ENCODE measurements at places on chromosomes 5 and 9.

GRCh38 chr9:92715488-92716231, 45.7 kb upstream of the IPPK start:
- no peak for DNase-seq

DNA sequence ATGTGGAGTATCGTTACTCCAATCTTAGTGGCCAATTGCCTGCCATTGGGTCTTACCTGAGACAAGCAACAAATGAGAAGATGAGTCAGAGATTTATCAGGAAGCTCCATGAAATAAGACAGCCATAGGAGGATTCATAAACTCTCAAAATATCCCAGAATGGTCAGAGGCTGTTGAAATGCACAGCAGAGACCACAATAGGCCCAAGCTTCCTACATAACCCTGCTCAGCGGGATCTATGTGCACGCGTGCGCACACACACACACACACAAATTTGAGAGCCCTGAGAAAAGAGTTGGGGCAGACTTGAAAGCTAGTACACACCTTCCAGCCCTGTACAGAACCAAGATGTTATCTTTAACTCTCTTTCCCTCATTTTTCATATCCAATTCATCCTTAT, 9.8 kb downstream of the UIMC1 start:
- DNase-seq: no peak

DNA sequence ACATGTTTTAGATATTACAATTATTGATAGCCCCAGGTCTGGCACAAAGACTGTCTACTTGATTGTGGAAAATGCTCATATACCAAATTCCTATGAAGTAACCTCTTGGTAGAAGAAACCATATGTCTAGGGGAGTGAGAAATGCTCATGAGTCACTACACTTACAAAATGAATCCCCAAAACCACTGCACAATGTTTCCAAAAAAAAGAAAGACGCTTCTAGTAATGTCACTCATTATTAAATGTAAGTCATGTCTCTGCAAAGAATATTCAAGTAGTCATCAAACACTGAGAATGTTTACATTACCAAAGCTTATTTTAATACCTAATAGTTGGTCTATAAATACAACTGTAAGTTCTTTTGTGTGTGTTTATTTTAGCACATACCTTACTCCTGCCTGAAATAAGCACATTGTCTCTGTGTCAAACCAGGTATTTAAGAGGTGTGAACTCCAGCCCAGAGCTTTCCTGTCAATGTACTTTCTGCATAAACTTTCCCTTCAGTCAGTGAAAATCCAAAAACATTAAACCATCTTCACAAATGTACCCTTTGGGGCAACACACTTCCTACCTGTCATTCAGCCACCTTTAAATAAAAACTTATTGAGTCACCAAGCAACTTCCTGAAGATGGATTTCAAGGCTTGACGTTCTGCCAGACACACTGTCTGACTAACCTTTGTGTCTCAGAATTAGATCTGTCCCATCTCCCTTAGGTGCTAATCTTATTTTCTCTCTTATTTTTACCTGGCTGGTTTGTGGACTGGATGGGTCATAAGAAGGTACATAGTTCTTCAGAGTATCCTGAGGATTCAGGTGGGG, 194.0 kb downstream of the NFIB start:
- DNase-seq: no peak

- no peak for DNase-seq
Measured at GRCh38 chr5:56259002-56259511, 25.9 kb upstream of the ANKRD55 start.

DNA sequence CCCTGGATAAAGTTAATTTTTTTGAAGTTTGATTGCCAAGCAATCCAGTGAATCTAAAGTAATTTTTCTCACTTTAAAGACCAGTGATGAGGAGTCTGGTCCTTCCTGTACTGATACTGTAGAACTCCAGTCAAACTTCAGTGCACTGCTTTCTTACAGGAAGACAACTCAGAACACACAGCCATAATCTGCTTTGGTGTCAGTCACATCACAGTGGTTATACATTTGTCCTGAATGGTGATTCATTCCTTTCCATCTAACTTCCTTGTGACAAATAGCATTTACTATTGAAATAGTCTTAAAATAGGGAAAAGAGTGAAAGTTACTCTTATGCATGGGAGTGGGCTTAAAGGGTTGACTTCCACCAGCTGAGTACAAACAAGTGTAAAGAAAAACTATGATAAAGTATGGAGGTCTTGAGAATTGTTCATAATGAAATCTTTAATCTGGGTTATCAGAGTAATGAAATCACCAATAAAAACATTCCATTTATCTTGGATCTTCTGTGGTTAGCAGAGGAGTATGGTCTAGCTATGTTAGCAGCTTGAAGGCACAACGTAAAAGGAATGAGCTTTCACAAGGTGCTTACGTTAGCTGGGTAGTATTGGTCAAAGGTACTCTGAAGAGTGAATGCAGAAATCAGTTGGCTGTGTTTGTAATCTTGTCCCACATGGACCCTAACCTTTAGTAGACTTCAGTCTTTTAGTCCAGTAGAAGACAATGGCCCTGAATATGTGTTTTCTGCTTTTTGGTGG, 41.5 kb downstream of the DCP2 start:
- no peak for DNase-seq

DNA sequence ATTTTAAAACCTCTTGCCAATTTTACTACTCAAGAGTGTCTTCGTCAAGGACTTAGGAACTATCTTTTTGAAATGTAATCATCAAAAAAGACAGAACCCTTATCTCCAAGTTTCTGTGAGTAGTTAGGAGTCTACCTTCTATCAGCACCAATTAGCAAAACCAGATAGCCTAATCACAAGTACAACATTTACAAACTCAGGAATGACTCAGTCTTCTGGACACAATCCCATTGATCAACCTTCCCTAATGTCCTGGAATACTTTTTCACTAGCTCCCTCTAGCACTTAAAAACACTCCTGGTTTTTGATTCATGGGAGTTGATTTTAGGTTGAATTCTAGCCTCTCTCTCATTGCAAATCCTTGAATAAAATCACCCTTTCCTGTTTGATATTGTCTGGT, 680.7 kb downstream of the PRR16 start:
- DNase-seq: no peak

GRCh38 chr5:95532415-95532814, 22.4 kb downstream of the SKIC3 start:
- DNase-seq: no peak

DNA sequence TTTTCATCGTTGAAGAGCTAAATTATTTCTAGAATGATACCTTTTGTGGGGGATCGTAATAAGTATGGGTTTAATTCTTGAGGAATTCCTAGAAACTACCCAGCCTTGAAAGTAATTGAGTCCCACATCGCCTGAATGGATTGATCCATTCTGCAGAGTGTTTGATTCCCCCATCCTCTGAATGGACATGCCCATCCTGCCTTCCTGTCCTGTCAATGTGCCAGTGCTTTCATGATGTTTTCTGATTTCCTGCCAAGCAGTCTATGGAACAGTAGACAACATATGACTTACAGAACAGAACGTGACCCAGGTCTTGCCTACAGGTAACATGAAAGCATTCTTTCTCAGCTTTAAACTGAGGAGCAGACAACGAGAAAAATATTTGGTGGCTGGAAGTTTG, 319.2 kb downstream of the DRD1 start:
- no peak for DNase-seq

DNA sequence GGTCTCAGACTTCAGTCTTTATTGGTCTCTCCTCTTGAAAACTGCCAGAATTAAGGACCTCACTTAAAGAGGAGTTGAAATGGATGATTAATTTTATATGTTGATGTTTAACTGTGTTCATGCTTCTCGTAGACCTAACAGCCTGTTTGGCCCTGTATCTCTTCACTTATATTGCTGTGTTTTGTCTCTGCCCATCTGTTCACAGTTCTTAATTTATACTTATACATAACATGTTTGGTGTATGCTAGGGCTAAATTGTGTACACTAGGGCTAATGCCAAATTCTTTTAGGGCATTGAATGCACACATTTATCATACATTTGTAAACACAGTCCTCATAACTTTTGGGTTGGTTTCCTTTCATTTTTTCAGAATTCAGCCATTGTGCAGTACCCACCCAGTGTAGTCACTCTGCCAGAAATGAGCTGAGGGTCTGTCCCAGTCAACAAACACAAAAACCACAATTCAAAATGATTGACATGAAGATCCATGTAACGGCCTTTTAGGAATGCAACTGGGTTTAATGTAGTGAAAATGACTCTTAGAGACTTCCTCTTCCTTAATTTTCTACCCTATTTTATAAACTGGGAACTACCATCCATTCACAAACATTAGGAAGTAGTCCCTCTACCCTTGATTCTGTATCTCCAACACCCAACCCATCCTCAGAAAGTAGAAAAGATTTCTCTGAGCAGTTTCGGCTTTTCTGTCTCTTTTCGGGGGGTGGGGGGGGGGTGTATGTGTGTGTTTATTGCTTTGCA, 668.8 kb upstream of the KLF4 start:
- no peak for DNase-seq

- no peak for DNase-seq
Measured at GRCh38 chr5:51201708-51202107, 181.5 kb upstream of the ISL1 start.
